ENCODE measurements at places on chromosomes 16 and 17. TPM values are rescaled to one million over a fixed set of nuclear protein-coding genes. Genes with fewer than 3 reads are reported as not detected.

The GNAO1 gene
- total RNA-seq, result under 0.01 TPM

The RNU2-1 gene
- not detected for total RNA-seq

The ABCC12 gene
- total RNA-seq, result not detected

The HAP1 gene
- not detected for total RNA-seq

The YBX2 gene
- not detected for total RNA-seq

The ASGR1 gene
- not detected for total RNA-seq

The TBC1D3 gene
- total RNA-seq, result not detected
